Cerebellum (tissue), 4 donors: ENCODE measurements at places on chromosomes 5 and 9. TPM values are rescaled to one million over a fixed set of nuclear protein-coding genes. Genes with fewer than 3 reads are reported as not detected.

The TMEM215 gene
- 0.91 TPM for total RNA-seq

DNA sequence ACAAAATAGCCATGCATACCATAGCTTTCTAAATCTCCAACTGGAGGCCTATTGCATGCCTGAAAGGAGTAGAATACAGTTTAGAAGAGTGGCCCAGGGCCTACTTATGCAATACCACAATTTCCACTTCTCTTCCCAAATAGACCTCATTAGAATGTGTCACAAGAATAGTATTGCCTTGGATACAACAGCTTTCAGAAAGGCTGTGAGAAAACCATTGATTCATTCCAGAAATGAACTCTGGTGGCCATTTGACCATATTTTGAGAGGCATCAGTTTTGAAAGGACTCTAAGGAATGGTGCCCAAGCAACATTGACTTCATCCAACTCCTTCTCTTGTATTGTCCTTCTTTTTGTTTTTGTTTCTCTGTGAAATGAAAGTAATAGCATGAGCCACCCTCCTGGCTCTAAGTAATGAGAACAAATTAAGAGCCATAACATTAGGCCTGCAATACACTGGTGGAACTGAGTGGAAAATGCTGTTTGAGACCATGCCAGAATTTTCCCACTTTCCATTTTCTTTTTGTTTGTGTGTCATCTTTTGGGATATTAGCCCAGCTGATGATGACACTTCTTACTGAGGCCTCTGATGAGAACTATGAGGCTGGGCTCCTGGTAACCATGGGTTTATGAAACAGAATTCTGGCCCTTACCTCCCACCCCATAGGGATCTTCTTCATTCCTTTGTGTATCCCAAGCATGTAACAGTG lies 90.2 kb downstream of the TMEM174 start:
- DNase-seq: no peak

DNA sequence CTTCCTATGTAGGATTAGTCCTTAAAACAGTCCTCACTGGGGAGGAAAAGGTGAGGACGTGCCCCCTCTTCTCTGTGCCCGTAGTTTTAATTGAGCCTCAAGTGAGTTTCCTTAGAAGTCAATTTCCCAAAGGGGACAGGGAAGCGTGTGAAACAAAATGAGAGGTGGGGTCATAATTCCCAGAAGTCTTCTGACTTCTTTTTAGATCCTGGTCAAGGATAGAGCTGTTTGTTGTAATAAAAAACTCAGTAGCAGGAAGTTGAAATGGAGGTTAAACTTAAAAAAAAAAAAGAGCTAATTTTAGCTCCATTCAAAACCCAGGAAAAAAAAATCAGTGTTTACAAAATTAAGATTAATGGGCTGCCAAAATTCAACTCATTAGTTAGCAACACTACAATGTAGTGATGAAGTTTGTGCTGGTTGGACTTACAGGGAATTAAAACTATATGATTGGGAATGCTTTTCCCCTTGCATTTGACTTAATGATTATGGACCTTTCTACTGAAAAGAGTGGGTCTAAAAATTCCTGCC lies 158.3 kb upstream of the MEF2C start:
- no peak for DNase-seq

DNA sequence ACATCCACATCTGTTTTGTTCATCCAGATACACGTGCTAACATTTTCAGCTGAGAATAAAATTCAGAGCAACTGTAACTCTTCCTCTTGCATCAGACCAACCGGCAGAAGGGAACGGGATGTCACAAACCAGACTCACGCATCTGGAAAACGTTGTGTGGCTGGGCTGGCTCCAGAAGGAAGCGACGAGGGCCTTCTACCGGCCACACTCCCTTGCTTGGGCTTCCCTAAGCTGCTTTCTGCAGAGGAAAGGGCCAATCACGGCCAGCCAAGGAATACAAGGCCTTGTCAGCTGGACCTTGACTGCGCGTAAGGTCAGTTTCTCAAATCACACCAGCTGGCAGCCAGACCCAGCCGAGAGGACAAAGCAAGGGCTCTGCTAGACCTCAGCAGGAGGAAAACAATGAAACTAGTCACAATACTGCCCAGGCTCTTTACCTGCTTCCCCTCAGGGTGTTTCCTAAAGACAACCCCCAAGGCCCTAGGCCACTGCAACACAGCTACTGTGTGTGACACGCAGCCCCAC lies 106.1 kb downstream of the THBS4 start:
- no peak for DNase-seq

DNA sequence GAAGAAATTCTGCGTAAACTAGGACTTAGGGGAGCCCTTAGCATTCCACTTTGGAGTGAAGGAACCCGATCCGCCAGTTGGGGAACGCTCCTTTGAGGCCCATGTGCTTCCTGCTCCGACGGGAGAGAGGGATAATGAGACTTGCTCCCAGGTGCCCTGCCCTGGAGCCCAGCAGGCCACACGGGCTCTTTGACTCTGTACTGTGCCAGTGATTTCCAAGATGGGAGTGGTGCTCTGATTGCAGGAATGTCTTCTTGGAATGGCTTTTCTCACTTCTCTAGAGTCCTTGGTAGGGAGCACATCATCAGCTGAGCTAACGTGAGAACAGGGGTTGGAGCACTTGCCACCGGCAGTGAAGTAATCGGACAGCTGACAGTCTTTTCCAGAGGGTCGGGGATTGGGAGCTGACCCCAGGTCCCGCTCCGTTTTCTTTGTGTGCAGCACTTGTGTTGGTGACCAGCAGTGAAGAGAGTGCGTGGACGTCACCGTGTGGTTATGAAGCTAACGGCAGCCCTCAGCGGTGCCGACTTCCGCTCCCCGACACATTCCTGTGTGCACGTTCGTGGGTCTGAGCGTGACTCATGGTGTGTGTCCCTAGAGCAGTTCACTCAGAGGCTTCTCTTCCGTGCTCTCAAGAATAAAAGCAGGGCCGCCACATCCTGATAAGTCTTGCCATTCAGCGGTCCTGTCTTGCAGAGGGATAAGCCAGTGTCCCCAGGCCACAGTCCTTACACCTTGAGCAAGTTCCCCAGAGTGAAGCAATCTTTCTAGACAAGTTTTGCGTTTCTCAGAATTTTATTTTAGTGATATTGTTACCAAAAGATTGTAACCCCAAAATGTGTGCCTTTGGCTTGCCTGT lies 25.6 kb downstream of the ABL1 start:
- DNase-seq: no peak

- no peak for DNase-seq
Measured at GRCh38 chr9:74810200-74810599, 77.5 kb downstream of the TRPM6 start.

- DNase-seq: no peak
Measured at GRCh38 chr5:81819556-81820317, 68.8 kb upstream of the SSBP2 start.

The BTNL8 gene
- not detected for total RNA-seq

The C5orf63 gene
- 7.5 TPM for total RNA-seq

DNA sequence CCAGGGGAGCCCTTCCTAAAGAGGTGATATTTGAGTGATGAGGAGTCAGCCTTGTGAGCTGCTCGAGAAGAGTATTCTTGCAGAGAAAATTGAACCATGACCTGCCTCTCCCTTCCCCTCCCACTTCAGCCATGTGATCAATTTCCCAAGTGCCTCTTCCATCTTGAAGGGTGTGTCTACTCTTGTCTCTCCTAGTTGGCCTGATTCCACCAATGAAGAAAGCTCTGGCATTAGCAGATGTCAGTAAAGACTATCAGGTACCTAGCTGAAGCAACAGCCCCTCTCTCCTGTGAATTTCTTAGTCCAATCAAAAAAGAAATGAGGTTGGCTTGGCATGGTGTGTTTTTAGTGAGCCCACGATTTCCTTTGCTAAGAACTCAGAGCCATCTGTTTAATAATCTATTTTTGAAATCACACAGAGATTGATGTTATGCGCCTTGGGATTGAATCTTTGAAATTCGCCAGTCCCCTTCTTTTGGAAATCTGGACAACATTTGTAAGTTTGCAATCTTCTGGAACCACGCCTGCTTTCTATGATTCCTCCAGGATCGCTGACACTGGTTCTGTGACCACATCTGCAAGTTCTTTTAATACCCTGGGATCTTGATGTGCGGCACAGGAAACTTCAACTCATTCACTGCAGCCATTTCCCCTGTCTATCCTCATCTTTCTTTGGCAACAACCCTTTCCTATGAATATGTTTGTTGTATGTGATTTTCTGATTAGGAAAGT lies 404.6 kb downstream of the DMRT2 start:
- no peak for DNase-seq

GRCh38 chr9:89304834-89305188 lies 6.2 kb upstream of the CKS2 start:
- no peak for DNase-seq

DNA sequence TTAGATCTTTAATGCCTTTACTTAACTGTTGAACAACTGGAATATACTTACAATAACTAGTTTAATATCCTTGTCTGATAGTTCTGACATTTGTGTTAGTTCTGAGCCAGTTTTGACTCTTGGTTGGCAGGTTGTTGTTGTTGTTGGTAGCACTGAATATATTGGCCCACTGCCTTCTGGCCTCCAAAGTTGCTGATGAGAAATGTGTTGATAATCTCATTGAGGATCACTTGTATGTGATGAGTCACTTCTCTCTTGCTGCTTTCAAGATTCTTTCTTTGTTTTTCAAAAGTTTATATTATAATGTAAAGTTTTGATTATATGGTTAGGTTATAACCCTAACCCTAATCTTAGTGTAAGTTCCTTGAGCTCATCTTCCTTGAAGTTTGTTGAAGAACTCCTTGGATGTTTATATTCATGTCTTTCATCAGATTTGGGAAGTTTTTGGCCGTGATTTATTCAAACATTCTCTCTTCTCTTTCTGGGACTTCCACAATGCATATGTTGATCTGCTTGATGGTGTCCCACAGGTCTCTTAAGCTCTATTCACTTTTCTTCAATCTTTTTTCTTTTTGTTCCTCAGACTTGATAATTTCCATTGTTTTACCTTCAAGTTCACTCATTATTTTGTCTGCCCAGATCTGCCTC lies 149.7 kb downstream of the FGF18 start:
- DNase-seq: no peak

The SFXN1 gene
- 68.9 TPM for total RNA-seq

GRCh38 chr9:124032247-124032646 lies 20.7 kb downstream of the LHX2 start:
- DNase-seq: no peak

DNA sequence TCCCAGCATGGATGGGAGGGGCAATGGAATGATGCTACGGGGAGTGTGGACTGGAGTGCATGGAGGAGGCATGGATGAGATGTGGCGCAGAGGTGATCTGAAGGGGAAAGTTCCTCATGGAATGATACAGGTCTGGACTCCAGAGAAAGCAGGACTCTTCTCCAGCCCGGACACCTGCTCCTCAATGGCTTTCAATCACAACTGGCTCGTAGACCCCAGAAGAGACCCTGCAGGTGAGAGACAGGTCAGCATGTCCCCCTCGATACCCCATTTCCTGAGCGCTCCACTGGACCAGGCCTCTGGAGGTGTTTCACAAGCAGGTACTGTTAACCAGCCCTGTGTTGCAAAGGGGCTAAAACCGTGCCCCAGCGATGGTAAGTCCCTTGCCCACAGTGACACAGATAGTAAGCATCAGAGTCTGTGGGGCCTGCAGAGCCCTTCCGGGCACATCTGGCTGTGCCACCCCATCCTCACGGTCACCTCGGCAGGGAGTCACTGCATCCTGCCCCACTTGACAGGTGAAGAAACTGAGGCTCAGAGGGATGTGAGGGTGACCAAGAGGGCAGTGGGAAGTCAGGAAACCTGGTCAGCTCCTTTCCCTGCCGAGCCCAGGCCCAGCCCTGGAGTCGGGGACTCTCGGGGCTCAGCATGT lies 5.5 kb upstream of the DPM2 start:
- DNase-seq: no peak

The PCDHGC4 gene
- 63.2 TPM for total RNA-seq

The KLF9 gene
- total RNA-seq: 2.8 TPM

The ACOT12 gene
- 2.4 TPM for total RNA-seq

DNA sequence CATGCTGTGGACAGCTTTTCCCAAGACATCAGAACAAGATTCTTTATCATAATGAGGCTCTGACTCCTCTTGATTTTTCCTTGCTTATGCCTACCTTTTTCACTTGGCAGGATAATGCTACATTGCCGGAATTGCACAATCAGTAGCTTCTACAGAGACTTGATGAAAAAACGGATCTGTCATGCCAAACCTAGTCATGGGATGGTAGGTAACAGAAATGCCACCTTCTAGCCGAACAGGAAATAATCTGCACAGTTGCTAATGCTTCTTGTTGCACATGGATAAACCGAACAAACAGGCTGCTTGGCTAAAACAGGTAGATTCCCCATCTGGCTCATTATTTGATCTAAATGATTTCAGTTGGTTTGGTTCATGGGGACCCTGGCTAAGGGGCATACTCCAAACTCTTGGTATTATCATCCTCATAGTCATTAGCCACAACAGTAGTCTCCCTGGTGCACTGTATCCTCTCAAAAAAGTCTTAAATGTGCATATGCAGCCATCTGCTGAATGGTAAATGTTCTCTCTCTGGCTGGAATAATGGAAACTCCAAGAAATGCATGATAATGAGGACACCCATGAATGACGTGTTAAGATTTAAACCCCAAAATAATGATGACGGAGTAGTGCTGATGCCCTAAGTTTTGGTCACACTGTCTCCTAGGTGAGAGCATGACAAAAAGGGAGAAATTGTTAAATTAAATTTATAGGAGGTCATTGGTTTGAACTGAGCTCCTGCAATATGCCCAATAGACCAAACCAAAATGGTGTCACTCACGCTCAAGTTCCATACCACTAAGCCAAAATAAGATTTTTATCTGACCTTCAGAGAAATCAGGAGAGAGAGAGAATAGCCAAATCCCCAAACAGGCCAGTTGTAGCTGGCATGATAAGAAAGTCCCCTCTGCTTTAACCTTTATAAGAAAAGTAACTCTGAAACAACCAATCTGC lies 47.0 kb downstream of the RAPGEF1 start:
- no peak for DNase-seq

GRCh38 chr9:31715250-31715649 lies 669.2 kb upstream of the ACO1 start:
- DNase-seq: no peak

The CNTLN gene
- total RNA-seq: 28.9 TPM

DNA sequence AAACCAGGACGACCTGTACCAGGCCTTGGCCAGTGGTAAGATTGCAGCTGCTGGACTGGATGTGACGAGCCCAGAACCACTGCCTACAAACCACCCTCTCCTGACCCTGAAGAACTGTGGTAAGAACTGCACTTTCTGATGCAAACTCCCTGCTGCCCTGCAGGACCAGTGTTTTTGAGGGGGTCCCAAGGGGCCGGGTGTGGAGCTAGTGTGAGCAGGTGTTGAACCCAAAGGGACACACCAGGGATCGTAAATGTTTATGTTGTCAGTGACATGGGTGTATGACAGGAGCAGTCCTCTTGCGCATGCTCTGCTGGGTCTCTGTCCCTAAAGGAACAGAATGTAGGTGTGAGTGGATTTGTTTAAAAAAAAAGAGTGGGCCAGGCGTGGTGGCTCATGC lies 9.5 kb downstream of the GRHPR start:
- no peak for DNase-seq

The SLC6A3 gene
- total RNA-seq: 0.18 TPM

The SUSD3 gene
- total RNA-seq: 0.45 TPM

DNA sequence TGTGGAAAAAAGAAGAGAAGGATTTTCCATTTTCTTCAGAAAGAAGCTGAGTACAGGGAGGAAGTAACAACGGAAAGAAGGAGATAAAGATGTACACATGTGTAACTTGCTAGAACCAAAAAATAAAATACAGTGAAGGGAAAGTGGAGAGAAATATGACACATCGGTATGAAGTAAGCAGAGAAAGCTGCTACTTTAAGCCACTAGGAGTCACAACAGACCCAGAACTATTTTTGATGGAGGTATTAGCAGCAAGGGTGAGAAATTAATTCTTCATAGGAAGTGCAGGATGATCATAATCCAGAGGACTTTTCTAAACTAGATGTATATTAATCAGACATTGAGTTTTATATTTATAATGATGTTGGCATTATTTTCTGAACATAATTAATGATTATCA lies 88.5 kb downstream of the FAM174A start:
- no peak for DNase-seq
